ENCODE measurements at places on chromosomes 12 and 14.

- no peaks in the 10 kb centered on the region for H3K27me3 ChIP-seq
- no peak overlapping the region for H3K27ac ChIP-seq
- no peak for DNase-seq
- H3K36me3 ChIP-seq = peaks cover 21% of the 10 kb centered on the region
- no peaks in the 10 kb centered on the region for H3K4me1 ChIP-seq
Measured at GRCh38 chr12:106975098-106975497, 11.8 kb downstream of the MTERF2 start.

DNA sequence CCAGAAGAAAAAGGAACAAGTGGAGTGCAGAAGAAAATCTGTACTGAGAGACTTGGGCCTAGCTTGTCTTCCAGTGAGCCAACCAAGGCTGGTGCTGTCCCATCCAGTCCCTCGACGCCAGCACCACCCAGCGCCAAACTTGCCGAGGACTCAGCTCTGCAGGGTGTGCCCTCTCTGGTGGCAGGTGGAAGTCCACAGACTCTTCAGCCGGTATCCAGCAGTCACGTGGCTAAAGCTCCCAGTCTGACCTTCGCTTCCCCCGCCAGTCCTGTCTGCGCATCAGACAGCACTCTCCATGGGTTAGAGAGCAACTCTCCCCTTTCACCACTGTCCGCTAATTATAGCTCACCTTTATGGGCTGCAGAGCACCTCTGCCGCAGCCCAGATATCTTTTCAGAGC lies 15.6 kb downstream of the CIPC start:
- DNase-seq = no peak
- H3K4me3 ChIP-seq = no peak overlapping the region
- peaks cover 52% of the 10 kb centered on the region for H3K36me3 ChIP-seq
- no peaks in the 10 kb centered on the region for H3K4me1 ChIP-seq
- no peak overlapping the region for H3K27ac ChIP-seq
- no peaks in the 10 kb centered on the region for H3K27me3 ChIP-seq

DNA sequence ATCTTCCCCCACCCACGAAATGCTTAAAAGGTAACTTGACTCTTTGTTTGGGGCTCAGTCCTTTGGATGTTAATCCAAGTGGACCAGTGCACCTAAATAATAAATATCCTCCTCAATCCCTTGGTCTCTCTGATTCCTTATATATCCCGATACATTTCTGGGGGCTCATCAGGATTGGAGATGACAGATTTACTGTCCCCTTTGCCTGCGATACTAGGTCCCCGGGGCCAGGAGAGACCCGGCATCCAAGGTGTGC lies 26.3 kb downstream of the KLRK1 start:
- DNase-seq = no peak
- H3K36me3 ChIP-seq = no peaks in the 10 kb centered on the region
- no peaks in the 10 kb centered on the region for H3K27me3 ChIP-seq
- peak overlapping the region; percentile 52 for H3K27ac ChIP-seq
- H3K4me1 ChIP-seq = peaks cover 18% of the 10 kb centered on the region

GRCh38 chr12:64273527-64274403 lies 51.7 kb upstream of the KICS2 start:
- H3K4me1 ChIP-seq = no peaks in the 10 kb centered on the region
- no peak overlapping the region for H3K4me3 ChIP-seq
- H3K27me3 ChIP-seq = no peaks in the 10 kb centered on the region
- DNase-seq = peak; percentile 2
- H3K27ac ChIP-seq = no peak overlapping the region

DNA sequence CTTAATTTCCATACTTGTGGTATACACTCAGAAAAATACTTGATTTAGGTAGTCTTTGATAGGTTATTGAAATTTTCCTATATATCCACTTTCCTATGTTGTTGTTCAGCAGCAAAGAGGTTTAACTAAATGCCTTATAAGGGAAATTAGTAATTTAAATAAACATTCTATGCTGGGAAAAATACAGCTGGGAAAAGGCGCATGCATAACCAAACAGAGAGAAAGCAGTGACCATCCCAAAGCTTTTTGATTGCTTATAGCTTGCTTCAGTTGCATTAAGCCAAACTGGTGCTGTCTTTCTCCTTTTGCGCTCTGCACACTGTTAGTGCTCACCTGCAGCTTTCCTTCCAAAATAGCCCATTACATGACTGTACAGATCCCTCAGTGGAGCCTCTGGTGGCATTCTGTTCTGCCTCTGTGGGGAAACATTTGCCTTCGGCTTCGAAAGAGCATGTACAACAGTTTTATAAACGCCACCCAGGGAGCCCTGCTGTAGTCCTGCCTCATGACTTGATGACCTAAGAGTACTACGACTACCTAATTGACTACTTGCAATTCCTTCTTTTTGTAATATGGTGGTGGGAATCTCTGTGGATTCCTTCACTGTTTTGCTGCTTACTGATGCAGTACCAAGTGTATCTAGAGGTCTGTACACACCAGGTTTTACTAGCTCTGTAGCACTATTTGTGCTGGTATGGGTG lies 120.8 kb downstream of the RALGAPA1 start:
- H3K4me3 ChIP-seq = no peak overlapping the region
- H3K27ac ChIP-seq = no peak overlapping the region
- H3K36me3 ChIP-seq = peaks cover 35% of the 10 kb centered on the region

GRCh38 chr14:63594455-63595372 lies 47.0 kb downstream of the WDR89 start:
- H3K27ac ChIP-seq = no peak overlapping the region
- DNase-seq = no peak
- H3K4me3 ChIP-seq = no peak overlapping the region
- H3K27me3 ChIP-seq = no peaks in the 10 kb centered on the region
- H3K4me1 ChIP-seq = no peaks in the 10 kb centered on the region
- peaks cover 26% of the 10 kb centered on the region for H3K36me3 ChIP-seq

GRCh38 chr12:121520586-121521086 lies 60.2 kb downstream of the KDM2B start:
- no peaks in the 10 kb centered on the region for H3K27me3 ChIP-seq
- peaks cover 62% of the 10 kb centered on the region for H3K36me3 ChIP-seq
- no peak overlapping the region for H3K27ac ChIP-seq
- no peak overlapping the region for H3K4me3 ChIP-seq

- DNase-seq = peak; percentile 47
- H3K27me3 ChIP-seq = peaks cover 24% of the 10 kb centered on the region
- no peaks in the 10 kb centered on the region for H3K36me3 ChIP-seq
- peaks cover 16% of the 10 kb centered on the region for H3K4me1 ChIP-seq
- no peak overlapping the region for H3K27ac ChIP-seq
Measured at GRCh38 chr14:102544747-102545460, 35.3 kb upstream of the ANKRD9 start.

DNA sequence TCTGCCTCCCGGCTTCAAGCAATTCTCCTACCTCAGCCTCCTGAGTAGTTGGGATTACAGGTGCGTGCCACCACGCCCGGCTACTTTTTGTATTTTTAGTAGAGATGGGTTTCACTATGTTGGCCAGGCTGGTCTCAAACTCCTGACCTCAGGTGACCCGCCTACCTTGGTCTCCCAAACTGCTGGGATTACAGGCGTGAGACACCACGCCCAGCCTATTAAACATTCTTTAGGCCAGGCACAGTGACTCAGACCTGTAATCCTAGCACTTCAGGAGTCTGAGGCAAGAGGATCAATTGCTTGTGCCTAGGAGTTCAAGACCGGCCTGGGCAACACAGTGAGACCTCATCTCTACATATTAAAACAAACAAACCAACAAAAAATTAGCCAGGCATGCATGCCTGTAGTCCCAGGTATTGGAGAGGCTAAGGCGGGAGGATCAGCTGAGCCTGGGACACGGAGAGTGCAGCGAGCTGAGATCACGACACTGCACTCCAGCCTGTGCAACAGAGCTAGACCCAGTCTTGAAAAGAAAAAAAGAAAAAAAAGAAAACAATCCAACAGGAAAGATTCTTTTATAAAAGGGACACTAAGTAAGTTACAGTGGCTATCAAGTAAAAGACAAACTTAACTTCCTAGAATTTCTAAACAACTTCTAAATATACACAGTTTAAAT lies 70.2 kb downstream of the HECTD1 start:
- H3K36me3 ChIP-seq = peaks cover 85% of the 10 kb centered on the region
- no peaks in the 10 kb centered on the region for H3K4me1 ChIP-seq
- no peak overlapping the region for H3K27ac ChIP-seq
- no peaks in the 10 kb centered on the region for H3K27me3 ChIP-seq

DNA sequence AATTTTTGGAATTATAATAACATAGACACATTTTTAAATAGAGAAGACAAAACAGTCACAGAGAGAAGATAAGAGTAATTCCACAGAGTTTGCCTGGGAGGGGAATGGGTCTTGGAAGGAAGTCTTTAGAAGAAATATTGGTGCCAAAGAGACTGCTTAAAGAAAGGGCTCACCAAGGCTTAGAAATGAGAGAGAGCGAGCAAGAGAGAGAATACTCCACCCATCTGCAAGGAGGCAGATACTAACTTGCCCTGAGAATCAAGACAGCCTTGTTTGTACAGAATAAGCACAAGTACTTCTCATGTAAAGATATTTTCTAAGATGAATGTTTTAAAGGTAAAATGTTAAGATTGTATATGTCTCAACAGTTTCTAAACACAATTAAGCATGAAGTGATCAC lies 165.5 kb downstream of the SLC38A4 start:
- no peak overlapping the region for H3K27ac ChIP-seq
- no peak for DNase-seq
- no peaks in the 10 kb centered on the region for H3K4me1 ChIP-seq
- H3K27me3 ChIP-seq = no peaks in the 10 kb centered on the region

GRCh38 chr14:24362241-24362960 lies 5.6 kb upstream of the NFATC4 start:
- H3K4me3 ChIP-seq = no peak overlapping the region
- DNase-seq = no peak
- no peak overlapping the region for H3K27ac ChIP-seq
- peaks cover 42% of the 10 kb centered on the region for H3K27me3 ChIP-seq
- H3K4me1 ChIP-seq = peaks cover 20% of the 10 kb centered on the region

DNA sequence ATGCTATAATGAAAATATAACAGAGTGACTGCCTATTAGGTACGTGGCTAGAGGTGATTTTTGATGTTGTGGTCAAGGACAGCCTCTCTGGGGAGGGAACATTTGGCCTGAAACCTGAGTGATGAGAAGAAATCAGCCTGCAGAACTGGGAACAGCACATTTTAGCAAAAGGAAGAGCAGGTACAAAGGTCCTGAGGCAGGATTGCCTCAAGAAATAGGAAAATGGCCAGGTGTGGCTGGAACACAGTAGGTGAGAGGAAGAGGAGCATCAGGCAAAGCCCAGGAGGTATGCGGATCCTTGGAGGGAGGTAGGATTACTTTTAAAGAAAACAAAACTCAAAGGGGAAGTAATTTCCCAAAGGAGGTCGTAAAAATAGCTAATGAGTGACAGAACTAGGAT lies 582.9 kb downstream of the MED13L start:
- no peak overlapping the region for H3K4me3 ChIP-seq
- H3K27ac ChIP-seq = no peak overlapping the region
- no peaks in the 10 kb centered on the region for H3K36me3 ChIP-seq
- no peaks in the 10 kb centered on the region for H3K27me3 ChIP-seq
- no peak for DNase-seq

- H3K36me3 ChIP-seq = no peaks in the 10 kb centered on the region
- DNase-seq = no peak
- H3K4me1 ChIP-seq = no peaks in the 10 kb centered on the region
- H3K27ac ChIP-seq = no peak overlapping the region
Measured at GRCh38 chr14:81990312-81990761, 456.7 kb upstream of the SEL1L start.

- H3K27me3 ChIP-seq = no peaks in the 10 kb centered on the region
- no peak overlapping the region for H3K4me3 ChIP-seq
- H3K27ac ChIP-seq = no peak overlapping the region
- no peaks in the 10 kb centered on the region for H3K36me3 ChIP-seq
- no peak for DNase-seq
Measured at GRCh38 chr12:60266381-60266852, 670.6 kb downstream of the SLC16A7 start.

- no peaks in the 10 kb centered on the region for H3K27me3 ChIP-seq
- no peak for DNase-seq
- H3K4me3 ChIP-seq = no peak overlapping the region
- H3K27ac ChIP-seq = no peak overlapping the region
- no peaks in the 10 kb centered on the region for H3K4me1 ChIP-seq
Measured at GRCh38 chr12:25992026-25992782, 33.7 kb downstream of the RASSF8 start.

- H3K36me3 ChIP-seq = no peaks in the 10 kb centered on the region
- H3K27me3 ChIP-seq = no peaks in the 10 kb centered on the region
- no peak overlapping the region for H3K27ac ChIP-seq
- H3K4me1 ChIP-seq = no peaks in the 10 kb centered on the region
- no peak overlapping the region for H3K4me3 ChIP-seq
- no peak for DNase-seq
Measured at GRCh38 chr12:29425722-29426121, 44.8 kb upstream of the ERGIC2 start.

DNA sequence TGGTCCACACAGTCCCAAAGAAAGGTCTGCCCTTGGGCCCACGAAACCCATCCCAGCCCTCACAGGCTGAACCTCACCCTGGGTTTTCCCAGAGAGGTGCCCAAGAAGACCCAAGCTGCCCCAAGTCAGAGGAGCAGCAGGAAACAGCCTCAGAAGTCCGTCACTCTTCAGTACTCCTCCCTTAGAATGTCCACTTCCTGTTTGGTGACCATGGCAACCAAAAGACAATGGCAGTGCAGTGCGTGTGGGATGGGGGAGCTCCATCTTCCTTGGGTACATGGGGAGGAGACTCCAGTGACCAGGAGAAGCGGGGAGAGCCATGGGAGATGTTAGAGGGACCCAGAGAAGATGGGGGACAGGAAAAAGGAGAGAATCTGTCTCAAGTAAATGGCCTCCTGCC lies 11.3 kb downstream of the SELPLG start:
- no peak overlapping the region for H3K4me3 ChIP-seq
- H3K27me3 ChIP-seq = no peaks in the 10 kb centered on the region
- H3K27ac ChIP-seq = peak overlapping the region; percentile 63
- peak; percentile 61 for DNase-seq

DNA sequence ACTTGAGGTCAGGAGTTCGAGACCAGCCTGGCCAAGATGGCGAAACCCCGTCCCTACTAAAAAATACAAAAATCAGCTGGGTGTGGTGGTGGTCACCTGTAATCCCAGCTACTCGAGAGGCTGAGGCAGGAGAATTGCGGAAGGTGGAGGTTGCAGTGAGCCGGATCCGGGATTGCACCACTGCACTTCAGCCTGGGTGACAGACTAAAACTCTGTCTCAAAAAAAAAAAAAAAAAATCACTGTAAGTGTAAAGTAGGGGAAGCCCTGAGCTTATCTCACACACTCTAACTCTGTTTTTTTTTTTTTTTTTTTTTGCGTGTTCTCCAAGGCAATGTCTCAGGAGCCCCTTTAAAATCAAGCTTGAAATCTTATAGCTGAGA lies 421 bp upstream of the RBMS2 start:
- no peaks in the 10 kb centered on the region for H3K36me3 ChIP-seq
- peak overlapping the region; percentile 54 for H3K4me3 ChIP-seq
- peaks cover 20% of the 10 kb centered on the region for H3K4me1 ChIP-seq
- no peaks in the 10 kb centered on the region for H3K27me3 ChIP-seq
- no peak overlapping the region for H3K27ac ChIP-seq

DNA sequence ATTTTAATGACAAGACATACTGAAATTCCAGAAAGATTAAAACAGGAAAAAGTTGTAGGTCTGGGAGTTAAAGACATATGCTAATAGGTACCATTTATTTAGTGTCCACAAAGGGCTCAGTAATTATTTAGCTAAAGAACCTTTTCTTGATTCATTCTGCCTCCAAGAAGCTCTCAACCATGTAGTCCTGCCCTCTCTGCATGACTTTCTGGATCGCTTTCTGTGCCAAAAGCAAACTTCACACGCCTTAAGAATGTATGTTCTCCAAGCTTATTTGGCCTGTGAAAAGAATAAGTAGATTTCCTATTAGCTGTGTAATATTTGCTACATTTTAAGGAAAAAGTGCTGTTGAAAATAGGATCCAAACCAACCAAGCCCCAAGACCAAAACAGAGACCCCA lies 291.7 kb downstream of the C12orf75 start:
- no peak overlapping the region for H3K27ac ChIP-seq
- no peak overlapping the region for H3K4me3 ChIP-seq
- H3K36me3 ChIP-seq = no peaks in the 10 kb centered on the region
- DNase-seq = no peak
- H3K27me3 ChIP-seq = peaks cover 2% of the 10 kb centered on the region
